IPS-NIHi11 (cell line): ENCODE measurements at places on chromosomes 5 and 9.

DNA sequence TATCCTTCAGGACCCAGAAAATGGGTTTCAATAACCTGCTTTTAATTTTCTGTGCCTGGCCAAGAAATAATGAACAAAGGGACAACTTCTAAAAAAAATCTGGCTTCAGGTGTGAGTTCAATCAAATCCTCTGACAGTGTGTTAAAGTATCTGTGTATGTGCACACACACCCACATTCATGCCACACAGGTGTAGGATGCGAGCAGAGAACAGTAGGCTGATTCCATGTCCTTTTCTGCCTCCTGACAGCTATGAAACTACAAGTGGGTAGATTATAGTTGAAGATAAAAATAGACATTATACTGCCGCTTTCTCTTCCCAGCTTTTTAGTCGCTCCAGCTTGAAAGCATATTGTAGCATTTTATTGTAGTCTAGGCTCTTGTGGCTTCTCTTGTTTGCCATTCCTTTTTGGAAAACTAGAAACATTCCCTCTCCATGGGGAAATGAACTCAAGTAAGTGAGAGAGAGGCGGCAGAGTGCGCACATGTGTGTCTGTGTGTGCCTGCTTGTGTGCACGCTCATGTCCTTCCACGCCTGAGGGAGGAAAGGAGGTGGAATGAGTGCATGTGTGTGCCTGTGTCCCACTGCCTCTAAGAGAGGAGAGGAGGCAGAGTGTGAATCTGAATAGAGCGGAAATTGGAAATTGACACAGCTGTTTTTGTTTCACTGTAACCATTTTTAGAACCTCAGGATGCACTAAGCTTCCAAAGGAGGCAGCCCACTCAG is 273.0 kb downstream of the ELAVL2 start:
- no peak for DNase-seq

GRCh38 chr9:135705376-135705775 is 3.4 kb downstream of the KCNT1 start:
- DNase-seq, result no peak

DNA sequence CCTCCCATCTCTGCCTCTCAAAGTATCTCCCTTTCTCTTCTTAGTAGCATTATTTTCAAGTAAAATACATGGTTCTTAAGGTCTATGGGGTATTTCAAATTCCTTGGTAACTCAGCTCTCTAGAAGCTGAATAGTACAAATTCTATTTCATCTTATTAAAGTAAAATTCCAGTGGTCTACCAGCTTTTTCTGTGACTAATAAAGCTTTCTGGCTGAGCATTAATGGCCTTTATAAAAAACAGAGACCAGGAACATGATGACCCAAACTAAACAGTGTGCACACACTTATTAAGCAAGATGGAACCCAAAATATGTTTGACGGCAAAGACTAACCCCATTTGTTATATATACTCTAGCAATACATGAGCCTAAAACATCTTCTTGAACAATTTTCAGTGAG is 142.6 kb downstream of the OR2K2 start:
- no peak for DNase-seq

- no peak for DNase-seq
Observed at GRCh38 chr9:102507044-102507687, 488.0 kb upstream of the CYLC2 start.

DNA sequence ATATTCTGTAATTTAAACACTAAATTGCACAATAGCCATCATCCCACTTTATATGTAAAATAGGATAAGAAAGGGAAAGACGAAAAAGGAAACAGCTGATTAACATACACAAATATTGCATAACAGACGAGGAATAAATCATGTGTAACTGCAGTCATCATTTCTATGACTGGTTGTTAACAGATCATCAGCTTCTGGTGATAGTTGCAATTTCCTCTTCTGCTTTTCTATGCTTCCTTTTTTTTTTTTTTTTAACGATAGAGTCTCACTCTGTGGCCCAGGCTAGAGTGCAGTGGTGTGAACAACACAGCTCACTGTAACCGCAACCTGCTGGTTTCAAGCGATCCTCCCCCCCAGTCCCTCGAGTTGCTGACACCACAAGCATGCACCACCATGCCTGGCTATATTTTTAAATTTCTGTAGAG is 22.5 kb upstream of the JAKMIP2 start:
- no peak for DNase-seq

DNA sequence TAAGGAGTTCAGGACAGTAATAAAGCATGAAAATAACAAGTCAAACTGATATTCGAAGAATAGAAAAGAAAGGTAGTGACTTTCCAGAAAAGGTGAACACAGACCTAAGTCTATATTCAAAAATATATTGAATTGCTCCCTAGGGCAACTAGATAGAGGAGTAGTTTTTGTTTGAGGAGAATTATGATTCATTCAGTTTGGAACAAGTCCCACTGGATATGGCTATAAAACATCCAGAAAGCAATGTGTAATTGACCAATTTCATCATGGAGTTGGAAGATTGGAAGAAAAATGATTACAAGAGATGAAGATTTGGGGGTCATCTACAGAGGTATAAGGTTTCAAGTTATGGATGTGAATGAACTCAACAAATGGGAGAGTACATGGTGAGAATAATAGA is 117.5 kb upstream of the ZNF462 start:
- no peak for DNase-seq

- DNase-seq, result no peak
Observed at GRCh38 chr9:115400796-115401195, 282.8 kb upstream of the TNC start.

DNA sequence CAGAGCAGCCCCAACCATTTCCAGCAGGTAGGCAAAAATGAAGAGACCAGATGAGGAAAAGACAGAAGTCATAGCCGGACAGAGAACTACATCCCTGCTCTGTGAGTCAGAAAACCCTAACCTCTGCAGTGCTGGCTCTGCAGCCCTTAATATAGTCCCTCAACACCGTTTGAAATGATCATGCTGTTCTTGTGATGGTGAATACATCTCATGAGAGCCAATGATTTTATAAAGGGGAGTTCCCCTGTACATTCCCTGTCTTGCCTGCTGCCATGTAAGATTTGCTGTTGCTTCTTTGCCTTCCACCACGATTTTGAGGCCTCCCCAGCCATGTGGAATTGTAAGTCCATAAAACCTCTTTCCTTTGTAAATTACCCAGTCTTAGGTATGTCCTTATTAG is 216.8 kb upstream of the RFX3 start:
- DNase-seq, result no peak

DNA sequence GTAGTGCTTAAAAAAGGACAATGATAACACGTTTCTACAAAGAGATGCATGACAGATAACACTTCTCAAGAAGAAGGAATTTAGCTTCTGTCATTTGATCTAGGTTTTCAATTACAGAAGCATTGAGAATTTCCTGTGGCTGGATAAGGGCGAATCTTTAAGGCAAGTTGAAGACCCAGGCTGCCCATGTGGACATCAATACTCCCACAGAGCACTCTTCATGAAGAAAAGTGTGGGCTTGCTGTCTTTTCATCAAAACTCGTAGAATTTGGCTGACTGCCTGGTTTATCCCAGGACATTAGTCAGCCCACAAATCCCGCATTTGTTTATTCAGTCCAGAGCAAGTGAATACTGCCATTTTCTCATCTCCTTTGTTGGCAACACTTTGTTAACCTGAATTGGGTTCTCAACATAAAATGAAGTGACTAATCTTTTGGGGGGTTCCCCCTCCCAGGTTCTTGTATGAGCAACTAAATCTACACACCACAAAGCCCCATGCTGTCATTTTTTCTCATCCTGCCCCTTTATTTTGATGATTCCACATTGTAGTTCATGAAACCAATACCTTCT is 43.4 kb upstream of the CDKN2B start:
- DNase-seq, result no peak

DNA sequence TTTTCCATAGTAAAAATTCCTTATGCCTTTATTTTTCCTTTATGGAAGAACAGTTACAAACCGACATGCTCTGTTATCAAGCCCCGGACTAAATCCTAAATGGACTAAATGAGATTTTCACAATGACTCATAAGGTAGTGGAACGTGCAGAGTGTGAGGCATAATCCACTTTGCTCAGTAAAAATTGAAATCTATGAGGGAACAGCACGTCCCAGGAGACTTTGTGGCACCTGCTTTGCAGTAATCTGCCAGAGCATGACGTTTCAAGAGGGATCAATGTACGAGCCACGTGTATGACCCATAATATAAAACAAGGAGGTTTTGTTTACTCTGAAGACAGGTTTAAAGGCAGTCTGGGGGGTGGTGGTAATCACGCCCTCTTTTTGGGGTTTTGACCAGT is 83.8 kb upstream of the GNA14 start:
- no peak for DNase-seq

GRCh38 chr5:121025671-121026070 is 561.6 kb downstream of the PRR16 start:
- no peak for DNase-seq

DNA sequence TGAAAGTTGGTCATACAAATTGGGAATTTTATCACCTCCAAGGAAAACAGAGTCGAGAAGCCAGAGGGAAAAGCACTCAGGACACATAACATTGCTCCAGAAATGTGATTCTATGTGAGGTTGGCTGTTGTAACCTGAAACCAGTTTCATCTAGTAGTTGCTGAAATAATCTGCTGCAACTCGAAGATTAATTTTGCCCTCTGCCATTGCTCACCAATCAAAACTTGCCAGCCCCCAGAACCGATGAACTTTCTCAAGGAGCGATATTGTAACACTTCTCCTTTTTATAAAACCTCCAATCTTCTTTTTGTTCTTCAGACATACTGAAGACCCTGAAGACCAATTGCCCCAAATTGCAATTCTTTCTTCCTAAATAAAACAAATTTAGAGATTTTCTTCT is 31.1 kb downstream of the C5orf58 start:
- no peak for DNase-seq

DNA sequence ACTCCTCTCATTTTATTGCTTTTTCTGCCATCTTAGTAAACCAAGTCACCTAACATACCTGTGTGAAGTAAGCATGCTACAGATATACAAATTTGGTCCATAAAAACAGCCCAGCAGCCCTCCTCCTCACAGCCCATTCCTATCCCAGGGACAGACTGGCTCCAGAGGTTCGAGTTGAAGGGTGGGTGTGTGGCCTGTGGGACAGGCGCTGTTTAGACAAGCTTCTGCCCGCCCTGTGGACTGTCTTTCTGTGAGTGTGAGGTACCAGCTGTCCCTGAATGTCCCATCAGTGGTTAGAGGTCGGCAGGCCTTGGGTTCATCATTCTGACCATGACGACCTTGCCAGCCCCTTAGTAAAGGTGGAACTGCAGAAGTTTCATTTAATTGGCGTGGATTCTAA is 82.0 kb downstream of the WNK2 start:
- DNase-seq, result no peak

DNA sequence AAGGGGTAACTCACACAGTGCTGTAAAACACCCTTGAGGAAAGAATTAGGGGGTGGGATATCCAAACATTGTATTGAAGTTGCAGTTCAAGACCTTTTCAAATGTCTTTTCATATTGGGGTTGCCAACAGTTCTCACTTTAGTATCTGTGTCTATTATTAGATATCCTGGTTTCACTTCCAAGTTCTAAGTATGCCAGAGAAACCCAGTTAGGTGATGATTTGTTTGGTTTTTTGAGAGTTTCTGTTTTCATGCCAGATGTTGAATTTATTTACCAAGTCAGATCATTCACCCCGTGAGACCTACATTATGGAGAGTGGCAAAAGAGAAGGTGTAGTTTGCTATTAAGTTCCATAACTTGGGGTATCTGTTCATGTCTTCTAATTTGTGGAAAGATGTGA is 64.5 kb downstream of the C9orf152 start:
- DNase-seq, result no peak

- no peak for DNase-seq
Observed at GRCh38 chr9:19022206-19022605, 10.8 kb downstream of the SAXO1 start.

DNA sequence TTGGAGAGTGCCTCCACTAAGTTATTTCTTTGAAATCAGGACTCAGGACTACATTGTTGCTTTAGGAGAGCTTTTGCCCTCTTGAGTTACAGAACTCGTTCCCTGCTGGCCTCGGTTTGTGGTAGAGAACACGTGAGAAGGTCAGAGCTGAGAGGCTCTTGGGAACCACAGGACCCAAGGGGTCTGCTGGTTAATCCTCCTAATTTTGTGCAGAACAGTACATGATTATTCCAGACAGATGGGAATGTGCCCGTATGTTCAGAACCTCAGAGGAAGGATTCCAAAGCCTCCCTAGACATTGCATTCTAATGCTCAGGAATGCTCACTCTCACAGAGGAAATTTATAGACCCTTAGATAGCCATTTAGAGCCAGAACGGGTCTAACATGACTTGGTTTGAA is 25.2 kb upstream of the BASP1 start:
- DNase-seq, result no peak

DNA sequence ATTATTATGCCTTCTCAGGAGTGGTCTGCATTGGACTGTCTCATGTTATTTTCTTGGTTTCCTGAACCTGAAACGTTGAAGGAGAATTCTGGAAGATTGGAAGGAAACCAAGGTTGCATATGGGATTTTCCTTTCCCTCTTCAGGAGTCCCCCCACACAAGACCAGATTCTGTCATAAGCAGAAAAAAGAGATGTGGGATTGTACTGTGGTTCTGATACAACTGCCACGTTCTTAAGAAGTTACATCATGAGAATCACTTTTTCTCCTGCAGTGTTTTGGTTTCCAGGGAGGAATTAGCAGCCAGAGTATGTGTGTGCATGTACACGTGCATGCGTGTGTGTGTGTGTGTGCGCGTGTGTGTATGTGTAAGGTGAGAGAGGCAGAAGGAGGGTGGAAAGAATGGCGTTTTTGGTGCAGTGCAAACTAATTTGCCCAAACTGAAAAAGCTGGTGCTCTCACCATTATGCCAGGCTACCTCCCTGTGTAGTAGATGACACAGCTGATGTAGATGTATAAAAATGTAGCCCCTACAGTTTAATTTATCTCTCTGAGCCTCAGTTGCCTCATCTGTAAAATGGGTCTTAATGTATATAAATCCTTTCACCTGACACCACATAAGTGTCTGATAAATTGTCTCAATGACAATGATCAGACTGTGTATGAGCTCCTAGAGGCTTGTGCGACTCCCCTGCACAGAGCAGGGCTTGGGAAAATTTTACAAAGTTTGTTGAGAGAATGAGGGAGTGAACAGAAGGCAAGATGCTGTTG is 38.6 kb downstream of the RALGPS1 start:
- DNase-seq, result no peak

GRCh38 chr5:39948867-39949468 is 524.2 kb upstream of the DAB2 start:
- peak; percentile 69 for DNase-seq

DNA sequence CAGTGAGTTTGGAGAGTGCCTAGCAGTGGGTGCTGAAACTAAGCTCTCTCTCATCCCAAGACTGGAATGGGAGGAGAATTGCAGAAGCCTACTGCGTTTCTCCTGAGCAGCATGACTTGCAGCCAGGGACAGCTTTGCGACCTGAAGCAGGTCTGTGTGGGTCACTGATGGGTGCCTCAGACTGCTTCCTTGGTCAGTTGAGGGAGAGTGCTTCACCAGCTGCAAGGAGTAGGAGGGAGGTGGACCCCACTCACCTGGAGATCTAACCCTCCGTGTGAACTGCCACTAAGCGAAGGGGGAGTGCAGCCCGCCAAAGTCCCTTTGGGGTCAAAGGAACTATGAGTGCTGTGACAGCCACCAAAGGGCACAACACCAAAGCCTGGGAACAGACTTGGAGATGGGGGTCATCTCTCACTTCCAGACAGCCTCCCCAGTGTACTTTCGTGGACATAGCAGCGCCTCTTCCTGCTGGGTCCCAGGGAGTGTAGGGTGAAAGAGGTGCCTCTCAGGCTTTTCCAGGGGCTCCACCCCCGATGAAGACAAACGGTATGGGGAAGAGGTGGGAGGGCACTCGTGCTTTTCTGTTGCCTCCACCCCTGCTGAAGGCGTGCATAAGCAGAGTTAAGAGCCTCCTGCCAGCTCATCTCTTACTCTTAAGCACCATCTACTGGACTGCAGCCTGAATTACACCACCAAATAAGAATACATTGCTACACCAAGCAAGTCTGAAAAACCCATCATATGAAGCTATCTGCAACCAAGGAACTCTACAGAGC is 34.3 kb upstream of the MACIR start:
- peak; percentile 63 for DNase-seq
